Hematopoietic multipotent progenitor cell treated with erythropoietin and hydrocortisone succinate and interleukin-3 and kit ligand, for 17 days (in vitro differentiated cells): ENCODE measurements at places on chromosomes 12 and 14.
A peak's percentile ranks its signal among the peaks of the same experiment; 100 is the strongest.

- DNase-seq, result no peak
Measured at GRCh38 chr12:128178565-128178964, 88.4 kb upstream of the TMEM132C start.

DNA sequence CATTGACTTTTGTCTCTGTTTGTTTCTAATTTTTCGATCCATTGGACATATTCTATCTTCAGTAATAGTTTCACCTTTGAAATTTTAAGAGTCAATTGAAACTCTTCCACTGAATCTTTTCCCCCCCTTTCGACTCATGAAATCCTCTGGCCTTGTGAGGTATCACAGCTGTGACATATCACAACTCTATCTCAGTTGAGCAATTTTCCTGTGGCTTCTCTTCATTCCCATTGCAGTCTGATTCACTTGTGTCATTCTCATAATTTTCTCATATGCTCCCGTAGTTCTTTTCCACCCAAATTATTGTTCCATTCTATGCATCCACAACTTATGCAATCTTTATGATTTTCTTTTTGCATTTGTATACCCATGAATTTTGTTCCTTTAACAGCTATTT is 261.6 kb downstream of the DACT1 start:
- DNase-seq, result no peak

GRCh38 chr14:104253223-104253822 is 114.9 kb downstream of the KIF26A start:
- no peak for DNase-seq

DNA sequence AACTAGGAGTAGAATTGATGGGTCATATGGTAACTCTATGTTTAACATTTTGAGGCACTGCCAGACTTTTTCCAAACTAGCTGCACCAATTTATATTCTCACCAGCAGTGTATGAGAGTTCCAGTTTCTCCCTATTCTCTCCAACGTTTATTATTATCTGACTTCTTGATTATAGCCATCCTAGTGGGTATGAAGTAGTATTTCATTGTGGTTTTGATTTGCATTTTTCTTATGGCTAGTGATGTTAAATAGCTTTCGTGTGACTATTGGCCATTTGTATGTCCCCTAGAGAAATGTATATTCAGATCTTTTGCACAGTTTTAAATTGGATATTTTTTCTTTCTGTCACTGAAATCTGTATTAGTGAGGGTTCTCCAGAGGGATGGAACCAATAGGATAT is 37.8 kb downstream of the HELB start:
- no peak for DNase-seq

- DNase-seq, result no peak
Measured at GRCh38 chr12:14561677-14562238, 5.9 kb downstream of the PLBD1 start.

DNA sequence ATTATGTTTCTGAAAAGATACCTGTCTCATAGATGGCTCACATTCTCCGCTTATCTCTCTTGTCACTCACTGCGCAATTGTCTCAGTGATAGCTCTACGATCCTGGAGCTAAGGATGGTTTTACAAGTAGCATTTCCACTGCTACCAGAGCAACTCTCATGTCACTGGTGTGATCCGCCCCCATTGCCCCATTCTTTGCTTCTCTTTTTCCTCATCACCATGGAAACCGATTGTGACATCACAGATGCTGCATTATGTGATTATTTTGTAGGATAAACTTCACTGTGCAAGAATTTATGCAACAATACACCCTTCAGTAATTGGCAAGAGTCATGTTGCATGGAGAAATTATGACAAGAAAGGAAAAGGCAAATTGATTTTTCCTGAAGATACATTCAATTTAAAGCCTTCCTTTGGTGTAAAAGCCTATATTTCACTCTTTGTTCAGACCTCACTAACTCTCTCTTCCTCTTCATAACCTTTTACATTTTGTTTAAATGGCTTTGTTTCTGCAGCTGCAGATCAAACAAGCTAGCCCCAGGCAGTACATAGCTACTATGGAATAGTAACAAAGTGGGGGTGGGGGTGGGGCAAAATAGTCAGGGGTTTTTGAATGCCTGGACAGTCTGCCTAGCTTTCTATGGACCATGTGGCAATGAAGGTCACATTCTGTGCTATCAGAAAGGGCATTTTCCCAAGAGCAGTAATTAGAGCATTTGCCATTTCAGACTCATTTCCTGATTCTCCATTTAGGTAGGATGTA is 539.8 kb downstream of the NRXN3 start:
- no peak for DNase-seq

GRCh38 chr12:14774906-14775635 is 28.2 kb downstream of the WBP11 start:
- DNase-seq, result peak; percentile 68

DNA sequence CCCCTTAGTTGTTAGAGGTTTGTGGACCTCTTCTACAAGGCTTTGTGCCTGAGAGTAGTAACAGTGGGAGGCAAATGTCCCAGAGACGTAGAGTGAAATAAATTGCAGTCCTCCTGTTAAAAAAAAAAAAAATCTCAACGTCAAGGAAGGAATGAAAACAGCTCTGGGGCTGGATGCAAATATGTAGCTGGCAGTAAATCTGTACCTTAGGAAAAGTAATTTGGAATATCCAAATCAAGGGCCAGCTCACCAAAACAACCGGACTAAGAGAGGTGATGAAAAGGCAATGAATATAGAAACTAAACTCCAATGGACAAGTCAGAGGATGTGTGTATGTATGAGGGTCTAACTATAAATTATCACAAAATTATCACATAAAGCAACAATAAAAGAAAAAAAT is 27.0 kb downstream of the SINHCAF start:
- DNase-seq, result no peak

DNA sequence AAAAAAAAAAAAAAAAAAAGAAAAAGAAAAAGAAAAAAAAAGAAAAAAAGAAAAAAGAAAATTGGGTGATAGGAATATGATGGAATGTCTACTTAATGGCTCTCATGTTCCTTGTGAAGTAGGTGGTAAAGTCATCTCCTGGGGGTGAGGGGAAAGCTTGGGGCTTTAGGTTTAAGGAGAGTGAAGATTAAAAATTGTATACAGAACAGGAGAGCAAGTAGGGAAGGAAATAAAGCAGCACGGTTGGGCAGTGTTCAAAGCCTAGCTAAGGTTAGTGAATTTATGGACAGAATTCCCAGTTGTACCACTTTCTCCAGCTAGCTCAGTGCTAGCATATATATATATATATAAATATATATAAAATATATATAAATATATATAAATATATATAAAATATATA is 40.0 kb upstream of the SLC2A13 start:
- no peak for DNase-seq
